ENCODE measurements at places on chromosomes 5 and 9.

GRCh38 chr9:111450124-111450523 lies 34.1 kb downstream of the ECPAS start:
- no peak for DNase-seq

GRCh38 chr5:106154280-106154716 lies 1516.4 kb downstream of the EFNA5 start:
- no peak for DNase-seq

DNA sequence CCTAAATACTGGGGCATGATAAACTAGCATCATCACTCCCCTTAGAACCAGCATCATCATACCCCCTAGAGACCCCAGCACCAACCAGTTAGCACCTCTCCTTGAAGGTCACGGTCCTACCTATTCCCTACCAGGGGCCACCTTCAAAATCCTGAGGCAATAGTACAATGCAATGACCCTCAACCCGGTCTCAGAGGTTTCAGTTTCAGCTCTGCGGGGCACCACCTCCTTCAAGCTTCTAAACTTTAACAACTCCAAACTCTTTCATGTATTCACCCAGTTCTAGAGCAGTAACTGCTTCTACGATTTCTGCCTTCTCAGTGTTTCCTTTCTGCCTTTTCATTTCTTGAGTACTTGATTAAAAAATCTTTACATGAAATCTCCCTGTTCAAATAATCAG lies 130.1 kb upstream of the EPB41L4A start:
- no peak for DNase-seq

- DNase-seq: no peak
These were observed 19.5 kb downstream of the MORN5 start for GRCh38 chr9:122179054-122179689.

GRCh38 chr9:113468716-113469448 lies 5.4 kb downstream of the RGS3 start:
- no peak for DNase-seq

DNA sequence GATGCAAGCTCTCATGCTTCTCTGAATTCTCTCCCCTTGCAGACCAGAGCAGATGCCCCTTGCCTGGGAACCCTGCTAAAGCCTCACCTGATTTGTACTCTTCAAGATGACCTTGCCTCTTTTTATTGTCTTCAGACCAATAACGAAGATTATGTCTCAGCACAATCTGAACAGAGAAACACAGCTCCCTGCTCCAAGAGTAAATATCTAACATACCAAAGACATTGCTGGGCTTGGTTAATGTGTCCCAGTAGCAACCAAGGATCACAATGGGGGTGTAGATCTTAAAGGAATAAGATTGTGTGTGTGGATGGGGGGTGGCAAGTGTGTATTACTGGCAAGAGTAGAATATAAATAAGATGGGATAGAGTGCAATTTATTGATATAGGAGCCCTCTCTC lies 67.6 kb upstream of the LHFPL2 start:
- no peak for DNase-seq

- no peak for DNase-seq
These were observed 314.2 kb downstream of the CDK5RAP2 start for GRCh38 chr9:120265791-120266190.

GRCh38 chr9:32672469-32672868 lies 37.0 kb upstream of the TAF1L start:
- DNase-seq: no peak

- DNase-seq: no peak
These were observed 164.5 kb upstream of the PHYKPL start for GRCh38 chr5:178396796-178397720.

- no peak for DNase-seq
These were observed 269.7 kb downstream of the MLLT3 start for GRCh38 chr9:20352591-20352990.

GRCh38 chr5:176769911-176770310 lies 40.4 kb upstream of the UNC5A start:
- no peak for DNase-seq

GRCh38 chr9:5617749-5618148 lies 11.2 kb upstream of the RIC1 start:
- no peak for DNase-seq

- DNase-seq: no peak
These were observed 24.2 kb downstream of the TNFAIP8 start for GRCh38 chr5:119379942-119380547.

GRCh38 chr9:73270967-73271721 lies 119.5 kb downstream of the ANXA1 start:
- DNase-seq: no peak

DNA sequence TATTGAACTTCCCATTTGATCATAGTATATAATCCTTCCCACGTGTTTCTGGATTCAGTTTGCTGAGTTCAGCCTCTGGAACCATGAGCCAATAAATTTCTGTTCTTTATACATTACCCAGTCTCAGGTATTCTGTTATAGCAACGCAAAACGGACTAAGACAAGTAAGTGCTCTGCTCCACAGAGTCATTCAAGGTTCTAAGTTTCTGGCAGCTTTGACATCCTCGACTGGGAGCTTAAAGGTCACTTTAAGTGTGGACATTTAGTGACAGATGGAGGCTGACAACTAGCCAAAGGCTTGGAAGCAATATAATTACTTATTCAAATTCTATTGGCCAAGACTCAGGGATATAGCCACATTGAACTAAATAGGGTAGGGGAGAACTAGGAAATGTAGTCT lies 177.7 kb upstream of the RASEF start:
- no peak for DNase-seq

DNA sequence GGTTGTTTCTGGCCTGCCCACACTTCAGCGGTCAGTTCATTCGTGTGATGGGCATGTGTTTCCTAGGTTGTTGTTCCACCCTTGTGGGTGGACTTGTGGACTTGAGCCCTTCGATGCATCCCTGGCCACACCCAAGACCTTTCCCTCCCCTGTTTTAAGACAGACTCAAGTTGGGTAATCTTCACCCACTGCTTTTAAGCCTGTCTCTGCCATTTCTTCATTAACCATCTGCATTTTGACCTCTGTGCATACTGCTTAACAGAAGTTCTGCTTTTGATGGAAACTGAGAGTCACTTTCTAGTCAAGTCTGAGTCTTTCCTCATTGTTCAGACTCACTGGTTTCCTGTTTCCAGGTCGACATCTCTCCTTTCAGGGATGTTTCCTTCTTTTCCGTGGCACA lies 233.7 kb downstream of the ARHGEF28 start:
- no peak for DNase-seq

DNA sequence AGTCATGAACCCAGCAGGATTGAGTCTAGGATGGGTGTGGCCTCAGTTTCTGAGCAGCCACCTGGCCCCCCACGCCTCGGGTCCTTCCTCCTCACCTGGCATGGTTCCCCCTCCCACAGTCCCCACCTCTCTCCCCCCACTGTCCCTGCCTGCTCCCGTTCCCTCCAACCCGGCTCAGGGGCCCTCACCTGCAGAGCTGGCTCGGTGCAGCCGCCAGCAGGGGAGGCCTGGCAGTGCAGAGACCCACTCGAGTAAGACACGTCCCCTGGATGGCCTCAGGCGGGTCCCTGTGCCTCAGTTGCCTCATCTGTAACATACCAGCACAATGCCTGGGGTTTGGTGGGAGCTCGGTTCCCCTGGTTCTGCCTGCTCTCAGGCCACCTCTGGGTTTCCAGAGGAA lies 66.2 kb downstream of the NEK6 start:
- no peak for DNase-seq

- DNase-seq: no peak
These were observed 29.3 kb downstream of the ZDHHC11 start for GRCh38 chr5:821504-821903.

DNA sequence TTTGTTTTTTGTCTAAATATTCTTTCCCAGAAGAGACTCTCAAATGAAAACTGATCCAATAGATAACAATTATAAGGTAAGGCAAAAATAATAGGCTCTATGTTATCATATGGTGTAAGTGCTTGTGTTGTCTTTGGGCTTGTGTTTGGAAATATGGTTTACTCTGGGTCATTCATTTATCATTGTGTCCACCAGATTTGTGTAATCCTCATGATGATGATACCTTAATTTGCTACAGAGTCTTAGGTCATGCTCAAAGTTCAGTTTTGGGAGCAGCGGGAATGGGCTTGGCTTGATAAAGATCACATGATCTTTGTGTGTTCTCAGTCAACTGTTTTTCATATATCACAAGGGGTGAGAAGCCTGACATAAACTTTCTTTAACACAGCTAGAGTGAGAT lies 34.2 kb downstream of the PLPPR1 start:
- no peak for DNase-seq

GRCh38 chr5:111952555-111952954 lies 195.6 kb upstream of the NREP start:
- DNase-seq: no peak

- DNase-seq: peak; percentile 17
These were observed at the start of gene NEK6 for GRCh38 chr9:124257844-124258606. Gene NEK6, plus strand, starts transcription at chr9:124257949. Its CDS starts 44,016 bp downstream, at chr9:124301965.

GRCh38 chr5:77851176-77852067 lies 75.3 kb upstream of the TBCA start:
- no peak for DNase-seq

DNA sequence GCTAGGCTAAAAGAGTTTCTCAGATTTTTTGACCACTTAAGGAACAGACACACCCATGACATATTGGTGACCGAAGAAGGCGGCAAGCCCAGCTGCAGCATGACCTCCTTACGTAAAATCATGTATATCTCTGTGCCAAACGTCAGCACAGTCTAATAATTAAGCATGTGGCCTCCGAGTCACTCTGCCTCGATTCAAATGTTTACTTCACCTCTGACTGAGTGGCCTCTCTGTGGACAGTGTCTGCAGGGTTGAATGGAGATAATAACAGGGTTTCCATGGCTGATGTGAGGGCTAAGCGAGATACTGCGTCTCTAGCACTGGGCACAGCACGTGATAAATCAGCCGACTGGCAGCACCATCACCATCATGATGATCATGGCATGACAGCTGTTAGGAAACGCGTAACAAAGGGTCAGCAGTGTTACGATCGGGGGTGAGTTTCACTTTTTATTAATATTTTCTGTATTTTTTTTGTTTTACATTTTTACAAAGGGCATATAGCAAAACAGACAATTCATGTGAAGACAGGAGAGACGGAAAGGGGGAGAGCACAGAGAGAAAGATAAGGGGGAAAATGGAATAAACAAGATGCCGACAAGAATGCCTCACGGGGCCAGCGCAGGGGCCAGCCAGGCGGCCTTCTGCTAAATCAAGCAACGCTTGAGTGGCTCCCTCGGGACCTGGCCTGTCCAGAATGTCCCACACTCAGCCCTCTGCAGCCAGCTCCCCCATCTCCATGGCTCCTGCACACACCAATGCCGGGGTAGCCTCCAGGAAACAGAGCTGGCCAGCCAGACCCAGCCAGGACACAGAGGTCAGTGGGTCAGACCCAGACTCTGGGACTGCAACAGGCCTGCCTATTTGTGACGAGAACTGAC lies 60.3 kb downstream of the ADAMTS2 start:
- DNase-seq: no peak

GRCh38 chr9:120916588-120916987 lies 10.0 kb downstream of the TRAF1 start:
- DNase-seq: no peak

- no peak for DNase-seq
These were observed 8.9 kb downstream of the MTRR start for GRCh38 chr5:7877851-7878250.

- DNase-seq: no peak
These were observed 134.8 kb downstream of the GABRG2 start for GRCh38 chr5:162202285-162202880.

GRCh38 chr5:148791334-148791667 lies 35.1 kb upstream of the ADRB2 start:
- no peak for DNase-seq

DNA sequence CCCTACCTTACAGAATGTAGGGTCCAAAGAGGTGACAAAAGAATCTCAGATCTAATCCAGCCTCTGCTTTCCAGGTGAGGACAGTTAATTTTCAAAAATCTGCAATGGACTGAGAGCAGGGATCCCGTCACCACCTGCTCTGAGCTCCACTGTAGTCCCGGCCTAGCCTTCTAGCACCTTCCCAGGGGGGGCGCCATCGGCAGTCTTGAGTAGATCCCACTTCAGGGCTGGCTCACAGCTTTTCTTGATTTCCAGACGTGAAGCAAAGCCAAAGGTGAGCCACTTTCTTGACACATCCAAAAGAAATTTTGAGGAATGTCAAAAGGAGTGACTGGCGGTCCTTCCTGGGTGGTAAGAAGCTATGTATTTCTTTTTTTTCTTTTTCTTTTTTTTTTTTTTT lies 114.1 kb downstream of the SYK start:
- DNase-seq: peak; percentile 37

DNA sequence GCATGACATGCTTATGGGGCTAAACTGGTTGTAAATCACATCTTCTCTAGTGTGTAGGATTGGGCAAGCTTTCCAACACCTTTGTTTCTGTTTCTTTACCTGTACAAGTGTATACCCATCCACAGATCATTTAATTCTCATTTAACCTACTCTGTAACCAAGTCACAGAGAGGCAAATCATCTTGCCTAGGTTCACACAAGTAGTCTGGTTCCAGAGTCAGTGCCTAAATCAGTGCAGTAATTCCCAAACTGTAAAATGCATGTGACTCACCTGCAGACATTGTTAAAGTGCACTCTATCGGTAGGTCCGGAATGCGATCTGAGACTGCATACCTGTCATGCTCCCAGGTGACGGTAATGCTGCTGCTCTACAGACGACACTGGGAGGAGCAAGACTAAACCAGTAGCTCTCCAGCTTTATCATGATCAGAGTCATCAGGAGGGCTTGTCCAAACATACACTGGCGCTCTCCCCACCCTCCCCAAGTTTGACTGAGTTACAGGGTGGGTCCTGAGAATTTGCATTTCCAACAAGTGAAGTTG lies 107.9 kb upstream of the FREM1 start:
- DNase-seq: no peak

DNA sequence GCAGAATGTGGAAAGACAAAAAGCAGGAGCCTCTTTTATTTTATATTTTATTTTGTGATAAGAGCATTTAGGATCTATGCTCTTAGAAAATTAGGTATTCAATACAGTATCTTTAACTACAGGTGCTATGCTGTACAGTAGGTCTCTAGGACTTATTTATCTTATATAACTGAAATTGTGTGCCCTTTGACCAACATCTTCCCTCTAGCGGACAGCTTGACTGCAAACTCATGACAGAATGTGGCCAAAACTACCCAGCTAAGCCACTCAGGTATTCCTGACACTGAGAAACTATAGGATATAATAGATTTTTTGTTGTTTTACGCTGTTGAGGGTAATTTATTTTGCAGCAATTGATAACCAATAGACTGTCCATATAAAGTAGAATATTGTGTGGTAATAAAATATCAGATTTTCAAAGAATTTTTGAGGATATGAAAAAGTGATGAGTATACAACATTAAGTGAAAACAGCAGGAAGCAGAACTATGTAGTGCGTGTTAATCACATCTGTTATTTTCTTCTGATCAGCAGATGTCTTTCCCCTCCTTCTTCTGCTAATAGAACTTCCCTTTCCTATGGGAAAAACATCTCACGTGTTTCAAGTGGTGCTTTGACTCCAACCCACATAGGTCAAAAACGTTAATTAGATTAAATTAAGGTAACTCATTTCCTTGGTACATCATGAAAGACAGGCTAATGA lies 69.9 kb upstream of the SELENOP start:
- DNase-seq: no peak

- DNase-seq: no peak
These were observed 7.0 kb upstream of the CRB2 start for GRCh38 chr9:123349033-123349432.

All from stimulated activated CD4-positive, alpha-beta T cell treated with anti-CD3 and anti-CD28 coated beads, Interleukin-12 subunit alpha, Interleukin-12 subunit beta, amount 100 ng/mL, for 48 hours (primary cell).